ENCODE measurements at places on chromosomes 5 and 9.

DNA sequence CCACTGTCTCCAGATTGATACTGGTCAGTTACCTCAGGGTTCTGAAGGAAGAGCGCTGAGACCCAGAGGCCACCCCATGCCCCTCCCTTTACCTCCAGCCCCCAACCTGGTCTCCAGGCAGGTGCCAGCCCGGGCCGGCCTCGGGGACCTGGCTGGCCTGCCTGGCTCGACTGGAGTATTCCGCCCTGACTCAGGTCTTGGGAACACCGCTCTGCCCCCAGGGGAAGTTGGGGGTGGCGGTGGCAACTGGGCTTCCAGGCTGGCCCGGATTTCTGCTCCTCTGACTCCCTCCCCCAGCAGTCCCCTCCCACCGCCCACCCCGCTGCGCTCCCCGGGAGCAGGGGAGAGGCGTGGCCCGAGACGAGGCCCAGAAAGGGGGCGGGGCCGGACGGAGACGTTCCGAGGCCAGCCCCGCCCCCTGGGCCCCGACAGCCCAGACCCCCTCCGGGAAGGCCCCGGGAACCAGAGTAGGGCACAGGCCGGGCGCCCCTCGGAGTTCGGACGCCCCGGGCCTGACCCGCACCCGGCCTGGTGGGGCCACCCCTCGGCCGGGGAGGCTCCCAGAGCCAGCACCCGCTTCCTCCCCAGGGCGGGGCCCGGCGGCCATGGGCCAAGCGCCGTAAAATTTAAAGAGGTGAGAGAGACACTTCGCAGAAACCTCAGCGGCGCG lies 82.5 kb upstream of the ZBTB43 start:
- peak overlapping the region; percentile 49 for H3K4me3 ChIP-seq
- H3K27ac ChIP-seq: no peak overlapping the region
- DNase-seq: peak; percentile 93

DNA sequence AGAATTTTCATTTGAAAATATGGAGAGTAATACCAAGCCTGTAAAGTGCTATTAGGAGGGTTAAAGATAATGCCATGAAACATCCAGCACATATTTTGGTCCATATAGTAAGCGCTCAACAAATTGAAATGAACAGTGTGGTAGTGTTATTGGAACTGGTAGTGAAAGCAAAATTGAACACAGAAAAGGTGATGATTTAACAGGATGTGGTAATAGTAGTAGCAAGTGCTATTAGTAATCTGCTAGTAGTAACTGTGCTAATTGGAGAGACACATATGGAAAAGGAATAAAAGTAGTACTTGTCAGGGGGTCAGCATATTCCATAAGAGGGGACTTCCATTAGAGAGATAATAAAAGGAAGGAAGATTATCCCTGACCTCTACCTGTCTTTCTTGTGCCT lies 187.3 kb downstream of the HTR1A start:
- H3K36me3 ChIP-seq: no peaks in the 10 kb centered on the region
- no peaks in the 10 kb centered on the region for H3K4me1 ChIP-seq
- H3K27me3 ChIP-seq: no peaks in the 10 kb centered on the region
- H3K4me3 ChIP-seq: no peak overlapping the region

- no peak overlapping the region for H3K27ac ChIP-seq
- H3K4me3 ChIP-seq: no peak overlapping the region
- H3K27me3 ChIP-seq: no peaks in the 10 kb centered on the region
- no peaks in the 10 kb centered on the region for H3K36me3 ChIP-seq
Observed at GRCh38 chr5:146718609-146719008, 159.9 kb downstream of the PPP2R2B start.

DNA sequence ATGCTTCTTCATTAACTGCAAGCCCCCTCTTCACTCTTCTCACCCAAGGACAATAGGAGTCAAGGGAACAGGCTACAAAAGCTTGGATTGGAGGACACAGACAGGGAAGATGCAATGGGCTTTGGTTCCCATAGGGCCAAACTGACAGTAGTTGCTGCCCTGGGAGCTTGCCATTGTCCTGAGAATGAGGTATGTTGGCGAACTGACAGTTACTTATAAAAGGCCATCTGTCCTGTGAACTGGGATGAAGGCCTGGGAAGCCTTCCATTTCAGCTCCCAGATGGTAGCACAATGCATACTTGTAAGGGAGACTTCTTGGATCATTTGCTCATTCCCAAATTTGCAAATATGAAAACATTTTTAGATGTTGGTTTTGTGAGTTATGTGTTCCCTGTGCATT lies 88.9 kb downstream of the SNCAIP start:
- H3K27me3 ChIP-seq: no peaks in the 10 kb centered on the region
- DNase-seq: no peak
- H3K4me1 ChIP-seq: no peaks in the 10 kb centered on the region

- no peak overlapping the region for H3K4me3 ChIP-seq
- no peak overlapping the region for H3K27ac ChIP-seq
Observed at GRCh38 chr5:143251946-143252345, 151.5 kb downstream of the NR3C1 start.

GRCh38 chr9:80632041-80632440 lies 1057.3 kb downstream of the TLE1 start:
- no peak for DNase-seq
- no peak overlapping the region for H3K27ac ChIP-seq
- H3K36me3 ChIP-seq: no peaks in the 10 kb centered on the region
- H3K27me3 ChIP-seq: no peaks in the 10 kb centered on the region
- no peaks in the 10 kb centered on the region for H3K4me1 ChIP-seq
- H3K4me3 ChIP-seq: no peak overlapping the region

GRCh38 chr5:171979606-171980005 lies 26.8 kb downstream of the FBXW11 start:
- H3K36me3 ChIP-seq: peaks cover 4% of the 10 kb centered on the region
- H3K27ac ChIP-seq: peak overlapping the region; percentile 25
- H3K4me3 ChIP-seq: no peak overlapping the region
- H3K4me1 ChIP-seq: peaks cover 45% of the 10 kb centered on the region
- DNase-seq: no peak

DNA sequence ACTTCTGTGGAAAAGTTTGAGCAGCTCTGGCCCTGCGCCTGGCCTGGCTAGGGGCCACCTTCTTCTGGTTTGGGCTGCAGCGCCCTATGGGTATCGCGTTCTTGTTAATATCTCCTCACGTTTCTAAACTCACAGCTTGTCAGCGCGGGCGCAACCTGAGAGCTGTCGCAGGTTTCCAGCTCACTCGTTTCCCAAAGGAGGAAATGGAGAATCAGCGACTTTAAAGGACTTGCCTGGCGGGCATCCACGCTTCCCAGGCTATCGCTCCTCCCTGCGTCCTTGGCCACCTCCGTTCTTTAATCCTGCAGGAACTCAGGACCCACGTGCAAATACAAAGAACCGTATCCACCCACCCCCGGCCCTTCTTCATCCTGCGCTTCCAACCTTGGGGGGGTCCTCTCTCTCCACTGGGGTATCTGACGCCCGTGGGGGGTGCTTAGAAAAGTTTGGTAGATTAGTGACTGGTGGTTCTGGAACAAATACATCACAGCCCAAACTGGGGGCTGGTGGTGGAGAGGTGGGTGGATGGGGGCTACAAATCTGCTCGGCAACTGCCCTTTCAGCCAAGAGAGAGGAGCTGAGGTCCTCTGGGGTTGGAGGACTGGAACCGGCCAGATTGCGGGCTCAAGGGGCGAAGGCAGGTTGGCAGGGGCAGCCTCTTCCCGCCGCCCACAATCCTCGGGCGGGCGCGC lies 578 bp upstream of the PSAT1 start:
- DNase-seq: no peak
- H3K27me3 ChIP-seq: no peaks in the 10 kb centered on the region
- H3K27ac ChIP-seq: peak overlapping the region; percentile 94
- H3K36me3 ChIP-seq: peaks cover 27% of the 10 kb centered on the region
- H3K4me1 ChIP-seq: peaks cover 15% of the 10 kb centered on the region

DNA sequence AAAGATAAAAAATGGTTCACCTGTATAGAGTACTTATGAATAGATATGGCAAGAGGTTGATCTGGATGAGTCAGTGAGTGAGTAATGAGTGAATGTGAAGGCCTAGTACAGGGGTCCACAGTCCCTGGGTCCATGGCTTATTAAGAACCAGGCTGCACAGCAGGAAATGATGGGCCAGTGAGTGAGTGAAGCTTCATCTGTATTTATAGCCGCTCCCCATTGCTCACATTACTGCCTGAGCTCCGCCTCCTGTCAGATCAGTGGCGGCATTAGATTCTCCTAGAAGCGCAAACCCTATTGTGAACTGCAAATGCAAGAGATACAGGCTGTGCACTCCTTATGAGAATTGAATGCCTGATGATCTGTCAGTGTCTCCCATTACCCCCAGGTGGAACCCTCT lies 307.7 kb upstream of the ZNF608 start:
- no peak for DNase-seq
- H3K36me3 ChIP-seq: no peaks in the 10 kb centered on the region
- H3K4me3 ChIP-seq: no peak overlapping the region
- H3K27me3 ChIP-seq: no peaks in the 10 kb centered on the region

DNA sequence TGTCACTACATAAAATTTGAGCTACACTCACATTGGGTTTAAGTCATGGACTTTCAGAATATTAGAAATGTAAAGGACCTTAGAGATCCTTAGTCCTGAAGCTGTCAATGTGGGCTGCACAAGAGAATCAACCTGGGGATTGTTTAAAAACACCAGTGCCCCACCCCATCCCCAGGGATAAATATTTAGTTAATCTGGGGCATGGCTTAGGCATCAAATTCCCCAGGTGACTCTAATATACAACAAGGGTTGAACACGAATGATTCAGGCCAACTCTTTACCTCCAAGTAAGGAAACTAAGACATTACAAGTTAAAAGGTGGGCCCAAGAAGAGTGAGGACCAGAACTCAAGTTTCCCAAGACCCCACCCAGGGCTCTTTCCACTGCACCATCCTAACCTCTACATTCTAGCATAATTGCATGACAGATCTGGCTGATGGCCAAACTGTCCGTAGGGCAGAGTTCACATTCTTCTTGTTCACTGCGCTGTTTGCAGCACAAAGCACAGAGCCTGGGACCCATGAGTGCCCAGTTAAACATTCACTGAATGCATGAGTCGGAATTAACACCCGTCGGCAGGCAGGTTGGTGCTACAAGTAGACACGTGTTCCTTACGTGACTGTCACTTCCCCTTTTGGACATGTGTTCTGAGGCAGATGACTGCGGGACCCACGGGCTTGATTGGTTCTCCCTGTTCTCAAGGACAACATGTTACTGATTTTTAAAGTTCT lies 25.2 kb downstream of the CYFIP2 start:
- no peak overlapping the region for H3K27ac ChIP-seq
- no peaks in the 10 kb centered on the region for H3K4me1 ChIP-seq
- no peak overlapping the region for H3K4me3 ChIP-seq

DNA sequence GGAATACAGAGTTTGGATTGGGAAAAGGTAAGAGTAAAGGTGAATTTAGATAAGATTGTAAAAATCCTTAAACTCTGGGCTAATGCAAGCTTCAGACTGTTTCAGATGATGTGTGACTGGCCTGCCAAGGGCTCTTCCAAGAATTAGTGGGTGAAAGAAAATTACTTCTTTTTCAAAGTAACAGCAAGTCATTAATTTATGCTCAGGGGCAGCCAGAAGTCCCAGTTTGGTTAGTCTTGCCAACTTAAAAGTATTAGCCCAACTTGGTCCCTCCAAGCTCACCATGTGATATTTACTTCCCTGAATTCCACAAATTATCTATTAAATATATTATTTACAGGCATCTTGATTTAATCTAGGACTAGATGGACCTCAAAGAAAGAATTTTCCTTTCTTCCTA lies 947.8 kb downstream of the NR2F1-AS1 start:
- DNase-seq: no peak
- no peak overlapping the region for H3K27ac ChIP-seq
- H3K36me3 ChIP-seq: no peaks in the 10 kb centered on the region
- H3K27me3 ChIP-seq: no peaks in the 10 kb centered on the region
- no peaks in the 10 kb centered on the region for H3K4me1 ChIP-seq

GRCh38 chr9:34689116-34689470 lies 2.0 kb downstream of the CCL19 start:
- DNase-seq: no peak
- no peaks in the 10 kb centered on the region for H3K27me3 ChIP-seq
- H3K4me1 ChIP-seq: peaks cover 2% of the 10 kb centered on the region
- no peaks in the 10 kb centered on the region for H3K36me3 ChIP-seq
- H3K4me3 ChIP-seq: no peak overlapping the region

- H3K4me1 ChIP-seq: no peaks in the 10 kb centered on the region
- no peak overlapping the region for H3K4me3 ChIP-seq
- no peaks in the 10 kb centered on the region for H3K36me3 ChIP-seq
- no peak overlapping the region for H3K27ac ChIP-seq
Observed at GRCh38 chr5:83199126-83199525, 121.8 kb downstream of the XRCC4 start.

DNA sequence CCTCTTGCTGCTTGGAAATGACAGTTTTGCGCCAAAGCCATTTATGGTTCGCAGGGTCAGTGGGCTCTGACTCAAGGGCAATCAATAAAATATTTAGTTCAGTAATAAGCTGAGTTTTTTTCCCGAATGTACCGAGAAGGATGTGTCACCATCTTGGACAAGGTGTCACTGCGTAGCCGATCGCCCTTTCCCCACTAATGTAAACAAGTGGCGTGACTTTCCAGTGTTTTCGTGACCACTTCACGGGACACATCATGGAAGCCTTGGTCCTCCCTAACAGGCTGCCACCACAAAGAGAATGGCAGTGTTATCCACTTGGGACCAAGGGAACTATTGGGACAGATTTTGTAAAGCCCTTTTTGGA lies 16.4 kb downstream of the ISL1 start:
- H3K4me3 ChIP-seq: peak overlapping the region; percentile 56
- no peaks in the 10 kb centered on the region for H3K36me3 ChIP-seq
- H3K27ac ChIP-seq: no peak overlapping the region
- no peak for DNase-seq

- no peak for DNase-seq
- no peak overlapping the region for H3K4me3 ChIP-seq
- H3K27me3 ChIP-seq: no peaks in the 10 kb centered on the region
- H3K36me3 ChIP-seq: no peaks in the 10 kb centered on the region
- no peaks in the 10 kb centered on the region for H3K4me1 ChIP-seq
Observed at GRCh38 chr5:172052450-172053236, 46.2 kb upstream of the FBXW11 start.

- H3K36me3 ChIP-seq: no peaks in the 10 kb centered on the region
- no peaks in the 10 kb centered on the region for H3K27me3 ChIP-seq
- H3K4me1 ChIP-seq: no peaks in the 10 kb centered on the region
Observed at GRCh38 chr5:68962757-68963484, 130.9 kb upstream of the SLC30A5 start.

DNA sequence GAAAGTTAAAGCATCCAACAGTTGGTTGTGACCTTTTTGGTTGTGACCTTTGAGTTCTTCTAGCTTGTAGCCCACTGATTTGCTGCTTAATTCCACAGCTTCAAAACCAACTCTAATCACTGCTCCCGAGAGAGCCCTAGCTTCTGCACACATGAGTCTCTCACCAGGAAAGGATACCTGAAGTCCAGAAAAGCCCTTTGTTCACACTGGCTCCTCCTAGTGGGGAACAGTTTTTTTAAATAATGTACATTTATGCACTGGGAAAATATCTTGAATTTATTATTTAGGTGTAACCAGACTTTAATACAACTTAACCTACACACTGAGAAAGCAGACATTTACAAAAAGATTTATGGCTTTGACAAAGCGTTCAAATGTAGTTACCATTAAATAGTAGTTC lies 120.2 kb upstream of the CCDC152 start:
- no peak overlapping the region for H3K4me3 ChIP-seq
- no peaks in the 10 kb centered on the region for H3K27me3 ChIP-seq
- H3K36me3 ChIP-seq: no peaks in the 10 kb centered on the region
